Activated gamma-delta T cell (primary cell): ENCODE measurements at places on chromosomes 6 and 20.

DNA sequence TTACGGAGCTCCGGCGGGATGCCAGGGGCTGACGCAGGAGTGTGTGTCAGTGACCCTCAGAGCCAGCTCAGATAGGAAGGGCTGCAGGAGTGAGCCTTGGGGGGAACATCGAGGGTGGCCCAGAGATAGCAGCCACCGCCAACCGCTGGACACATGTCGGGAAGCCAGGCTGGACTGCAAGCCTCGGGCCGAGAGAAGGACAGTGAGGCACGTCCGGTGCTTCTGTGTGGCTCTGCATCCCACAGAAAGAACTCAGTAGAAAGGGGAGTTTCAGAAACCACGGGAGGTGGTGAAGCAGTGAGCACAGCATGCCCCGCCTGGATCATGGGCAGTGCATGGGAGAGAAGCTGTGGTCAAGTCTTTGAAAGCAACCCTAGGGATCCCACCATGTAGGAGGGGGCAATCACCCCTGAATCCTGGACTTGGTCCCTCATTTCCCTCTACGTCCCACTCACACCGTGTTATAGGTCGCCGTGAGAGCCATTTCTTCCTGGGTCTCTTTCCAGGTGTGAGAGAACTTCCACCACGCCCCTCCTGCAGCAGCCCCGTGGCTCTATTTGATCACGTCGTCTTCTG is 383.7 kb upstream of the CDH4 start:
- DNase-seq, result no peak

DNA sequence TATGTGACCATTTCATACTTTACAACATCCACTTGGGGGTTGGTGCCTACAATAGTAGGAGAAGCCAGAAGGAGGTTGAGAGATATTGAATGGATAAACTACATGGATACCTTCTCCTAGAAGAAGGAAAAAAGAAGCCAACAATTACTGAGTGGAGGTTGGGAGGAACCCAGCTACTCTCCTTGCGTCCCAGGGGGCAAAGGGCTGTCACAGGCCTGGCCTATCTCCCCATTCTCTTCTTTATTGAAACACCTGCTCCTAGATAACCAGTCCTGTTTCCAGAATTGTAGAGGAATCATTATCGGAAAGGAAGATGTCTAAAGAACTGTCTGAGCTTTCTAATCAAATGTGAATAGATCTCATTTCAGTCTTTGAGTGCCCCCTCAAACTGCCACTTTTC is 115.1 kb downstream of the MAP7 start:
- no peak for DNase-seq

GRCh38 chr6:104527761-104528415 is 331.8 kb downstream of the HACE1 start:
- no peak for DNase-seq

GRCh38 chr20:7585126-7585679 is 355.1 kb downstream of the HAO1 start:
- DNase-seq, result no peak

- DNase-seq, result no peak
Measured at GRCh38 chr6:90369651-90370050, 73.0 kb upstream of the BACH2 start.

DNA sequence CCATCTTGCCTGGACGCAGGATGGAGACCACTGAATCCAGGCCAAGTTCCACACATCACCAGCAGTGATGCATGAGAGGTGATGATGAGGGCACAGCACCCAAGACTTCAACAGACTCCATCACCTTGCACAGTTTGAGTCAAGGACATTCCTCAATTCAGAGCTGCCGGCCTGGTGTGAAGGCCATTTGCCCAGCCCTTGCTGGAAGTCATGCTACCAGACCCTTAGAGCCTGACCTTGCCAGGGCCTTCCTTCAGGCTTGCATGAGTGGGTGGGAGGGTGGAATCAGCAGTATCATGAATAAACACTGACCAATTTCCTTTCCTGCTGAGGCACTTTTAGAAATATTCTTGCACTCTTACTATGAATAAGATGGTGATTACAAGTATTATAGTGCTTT is 130.2 kb upstream of the SSTR4 start:
- no peak for DNase-seq

GRCh38 chr6:158744986-158745430 is 74.2 kb downstream of the EZR start:
- DNase-seq, result no peak

- no peak for DNase-seq
Measured at GRCh38 chr6:45900808-45901752, 114.6 kb downstream of the CLIC5 start.

DNA sequence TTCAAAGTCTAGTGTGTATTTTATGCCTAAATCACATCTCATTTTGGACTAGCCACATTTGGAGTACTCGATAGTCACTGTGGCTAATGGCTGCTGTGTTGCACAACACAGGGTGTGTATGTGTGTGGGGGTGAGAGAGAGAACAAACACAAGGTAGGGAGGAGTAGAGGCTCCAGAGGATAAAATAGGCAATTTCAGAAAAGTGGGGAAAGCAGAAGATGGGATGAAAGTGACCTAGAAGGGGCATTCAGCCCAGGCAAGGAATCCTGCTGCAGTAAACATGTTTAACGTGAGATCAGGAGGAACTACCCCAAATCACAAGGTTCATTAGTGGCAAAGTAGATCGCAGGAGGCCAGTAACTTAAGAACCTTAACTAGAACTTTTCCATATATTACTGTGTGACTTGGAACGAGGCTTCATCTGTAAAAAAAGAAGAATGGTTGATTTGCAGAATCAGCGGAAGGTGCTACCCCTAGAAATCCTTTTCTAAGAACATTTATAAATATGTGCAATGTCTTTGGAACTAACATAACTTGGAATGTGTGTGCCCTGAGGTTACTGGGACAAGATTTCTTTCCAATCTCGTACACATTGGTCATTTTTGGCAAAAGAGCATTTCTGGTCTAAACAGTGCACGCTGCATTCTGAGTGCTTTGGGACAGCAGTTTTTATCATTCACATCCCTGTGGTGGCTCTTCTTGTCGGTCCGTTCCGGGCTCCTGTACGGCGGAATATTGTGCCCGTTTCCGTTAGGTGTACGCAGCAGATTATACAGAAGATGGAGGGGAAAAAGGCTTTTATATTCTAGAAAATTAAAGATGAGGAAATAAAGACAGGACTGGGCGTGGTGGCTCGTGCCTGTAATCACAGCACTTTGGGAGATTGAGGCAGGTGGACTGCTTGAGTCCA is 2.6 kb downstream of the DUSP22 start:
- DNase-seq, result no peak

- DNase-seq, result no peak
Measured at GRCh38 chr6:168035661-168036545, 38.4 kb downstream of the KIF25 start.

- DNase-seq, result no peak
Measured at GRCh38 chr20:46688151-46689081, 828 bp downstream of the TP53RK start.

DNA sequence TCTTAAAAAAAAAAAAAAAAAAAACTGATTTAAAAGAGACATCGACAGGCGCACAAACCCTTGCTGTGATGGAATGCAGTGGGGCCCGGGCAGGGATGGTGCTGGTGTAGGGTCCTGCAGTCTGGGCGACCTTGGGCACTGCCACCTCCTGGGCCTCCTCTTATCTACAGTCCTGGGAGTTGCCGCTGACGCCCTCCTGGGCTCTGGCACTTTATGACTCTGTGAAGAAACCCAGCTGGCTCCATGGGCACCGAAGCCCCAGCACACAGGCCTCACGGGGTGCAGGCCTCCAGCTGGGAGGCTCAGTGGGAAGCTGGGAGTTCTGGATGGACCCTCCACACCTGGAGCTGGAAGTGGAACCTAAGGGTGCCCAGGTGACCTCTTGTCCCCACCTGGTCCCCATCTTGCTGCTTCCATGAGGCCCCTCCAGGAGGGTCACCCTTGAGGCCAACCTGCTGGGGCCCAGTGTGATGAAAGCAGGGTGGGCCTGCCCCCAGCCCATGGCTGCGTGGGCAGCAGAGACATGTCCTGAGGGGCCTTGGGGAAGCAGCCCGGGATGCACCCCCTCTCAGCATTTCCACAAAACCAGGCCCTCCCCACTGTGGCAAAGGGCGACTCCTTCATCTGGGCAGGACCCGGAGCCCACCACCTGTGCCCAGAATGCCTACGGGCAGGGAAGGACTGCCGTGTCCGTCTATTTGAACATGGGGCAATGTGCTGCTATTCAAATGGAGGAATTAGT is 104.9 kb downstream of the ASXL1 start:
- no peak for DNase-seq

DNA sequence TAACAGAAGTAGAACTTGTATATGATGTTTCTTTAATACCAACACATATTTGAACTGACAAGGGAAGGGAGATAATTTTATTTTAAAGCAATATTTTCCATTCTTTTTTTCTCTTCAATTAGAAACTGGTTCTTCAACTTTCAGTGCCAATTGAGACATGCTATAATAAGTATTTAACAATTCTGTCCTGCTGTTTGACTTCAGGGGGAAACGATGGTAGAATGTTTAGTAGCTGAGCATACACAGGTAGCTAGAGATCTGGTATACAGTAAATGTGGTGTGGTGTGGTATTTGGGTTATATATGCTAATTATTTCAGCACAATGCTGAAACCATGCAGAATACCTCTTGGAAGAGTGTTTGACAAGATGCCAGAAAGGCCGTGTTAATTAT is 156.9 kb downstream of the ARID1B start:
- no peak for DNase-seq

DNA sequence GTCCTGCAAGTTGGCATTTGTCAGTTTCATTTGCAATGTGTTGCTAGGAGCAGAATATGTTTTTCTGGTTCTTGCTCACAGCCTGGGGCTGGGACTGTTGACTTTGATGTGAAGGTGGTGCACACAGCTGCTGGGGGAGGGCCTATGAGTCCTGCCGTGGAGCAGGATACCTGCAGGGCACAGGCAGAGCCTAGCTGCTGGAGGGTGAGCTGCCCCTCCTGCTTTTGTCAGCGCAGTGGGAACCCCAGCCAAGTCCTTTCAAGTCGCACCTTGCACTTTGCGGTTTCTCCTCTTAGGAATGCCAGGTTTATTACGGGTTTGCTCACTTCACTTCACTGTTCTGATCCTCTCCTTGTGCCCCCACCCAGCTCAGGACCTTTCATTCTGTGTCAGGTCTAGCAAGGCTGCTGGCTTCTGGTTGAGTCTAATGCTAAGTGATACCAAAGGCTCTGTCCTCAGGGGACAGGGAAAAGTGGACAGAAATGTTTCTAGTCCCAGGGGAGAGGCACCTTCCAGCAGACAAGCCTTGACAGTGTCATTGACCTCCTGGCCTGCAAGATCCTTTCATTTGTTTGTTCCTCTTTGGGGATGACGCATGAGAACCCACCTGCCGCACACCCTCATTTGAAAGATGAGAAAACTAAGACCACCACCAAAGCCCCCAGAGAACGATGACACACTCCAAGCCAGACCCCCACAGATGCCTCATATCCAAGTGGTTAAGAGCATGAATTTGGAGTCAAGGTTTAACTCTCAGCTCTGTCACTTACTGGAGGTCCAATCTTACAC is 2.7 kb upstream of the SPO11 start:
- no peak for DNase-seq

DNA sequence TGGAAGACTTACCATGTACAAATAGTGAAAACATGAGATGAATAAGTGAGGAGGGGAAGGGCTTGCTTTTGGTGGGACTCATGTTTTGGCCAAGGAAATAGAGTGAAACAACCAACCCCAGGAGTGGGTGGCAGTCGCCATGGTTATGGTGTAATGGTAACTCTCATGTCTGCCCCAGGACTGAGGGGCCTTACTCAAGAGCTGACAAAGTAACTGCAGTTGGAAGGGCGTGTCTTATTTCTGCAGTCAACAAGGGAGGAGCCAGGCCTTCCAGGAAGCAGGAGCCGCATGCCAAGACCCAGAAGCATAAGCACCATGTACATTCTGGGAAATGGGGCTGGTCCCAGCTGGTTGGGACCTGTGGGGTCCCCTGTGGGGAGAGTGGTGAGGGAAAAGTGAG is 108.5 kb downstream of the UNC5CL start:
- no peak for DNase-seq

DNA sequence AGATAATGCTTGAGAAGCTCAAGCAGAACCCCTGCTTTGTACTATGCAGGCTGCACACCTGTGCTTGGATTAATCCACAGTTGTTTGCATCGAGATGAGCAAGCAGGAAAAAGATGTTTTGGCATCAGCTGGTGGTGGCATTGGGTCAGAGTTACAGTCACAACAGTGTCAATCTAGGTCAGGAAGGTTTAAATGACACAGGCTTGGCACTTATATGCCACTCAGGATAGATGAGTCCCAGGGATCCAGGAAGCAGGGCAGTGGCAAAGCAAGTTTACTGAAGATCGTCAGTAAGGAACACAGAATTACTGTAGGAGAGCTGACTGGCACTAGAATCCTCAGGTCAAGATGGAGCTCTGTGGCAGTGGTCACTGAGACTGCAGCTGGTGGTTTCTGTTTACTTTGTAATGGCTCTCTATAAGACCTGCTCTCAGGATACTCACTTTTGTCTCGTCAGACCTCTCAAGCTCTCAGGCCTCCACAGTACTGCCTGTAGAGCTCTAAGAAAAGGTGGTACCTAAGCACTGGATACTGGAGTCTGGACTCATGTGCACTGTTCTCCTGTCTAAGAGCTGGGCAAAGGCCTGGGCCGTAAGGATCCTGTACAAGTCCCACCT is 110.1 kb upstream of the HS3ST5 start:
- DNase-seq, result no peak

- no peak for DNase-seq
Measured at GRCh38 chr6:105793130-105793529, 293.0 kb upstream of the PRDM1 start.

DNA sequence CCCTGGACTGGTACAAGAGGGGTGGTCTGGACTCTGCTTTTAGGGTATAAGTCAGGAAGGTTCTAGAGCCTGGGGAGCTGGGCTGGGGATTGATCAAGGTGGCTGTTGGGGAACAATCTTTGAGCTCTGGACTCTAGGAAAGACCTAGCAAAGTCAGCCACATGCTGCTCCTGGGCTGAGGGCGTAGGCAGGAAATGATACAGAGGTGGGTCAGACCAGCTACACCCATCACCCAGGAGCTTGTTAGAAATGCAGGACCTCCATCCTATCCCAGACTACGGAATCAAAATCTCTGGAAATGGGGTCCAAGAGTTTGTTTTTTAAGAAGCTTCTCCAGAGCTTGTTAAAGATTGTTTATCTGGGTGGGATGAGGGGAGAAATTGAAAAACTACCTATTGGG is 9.4 kb downstream of the ADTRP start:
- no peak for DNase-seq

DNA sequence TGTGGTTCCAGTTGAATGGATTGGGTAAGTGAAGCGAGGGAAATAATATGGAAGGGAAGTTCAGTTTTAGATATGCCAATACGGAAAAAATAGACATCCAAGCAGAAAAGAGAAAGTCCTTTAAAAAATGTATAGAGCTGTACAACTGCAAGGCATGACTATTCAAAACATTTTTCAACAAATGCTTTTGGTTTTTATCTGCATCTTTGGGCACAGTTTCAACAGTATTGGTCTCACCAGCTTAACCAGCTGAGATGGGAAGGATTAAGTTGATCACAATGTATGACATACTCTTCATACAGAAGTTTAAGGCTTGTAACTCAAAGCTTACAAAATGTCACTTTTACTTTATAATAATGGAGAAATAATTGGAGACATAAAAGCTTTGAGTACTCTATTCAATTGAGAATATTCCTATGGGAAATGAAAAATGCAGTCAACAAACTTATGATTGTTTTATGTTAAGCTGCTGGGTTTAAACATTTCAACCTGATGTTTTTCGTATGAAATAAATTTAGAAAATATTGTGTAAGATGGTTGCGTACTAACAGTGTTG is 16.3 kb upstream of the UTRN start:
- DNase-seq, result no peak

- no peak for DNase-seq
Measured at GRCh38 chr20:57856658-57857057, 146.8 kb upstream of the PMEPA1 start.
